Glomerular endothelial cell (primary cell): ENCODE measurements at places on chromosomes 6 and 20. TPM values are rescaled to one million over a fixed set of nuclear protein-coding genes. Genes with fewer than 3 reads are reported as not detected.

PGC gene
- not detected in 2 replicates for total RNA-seq

DNA sequence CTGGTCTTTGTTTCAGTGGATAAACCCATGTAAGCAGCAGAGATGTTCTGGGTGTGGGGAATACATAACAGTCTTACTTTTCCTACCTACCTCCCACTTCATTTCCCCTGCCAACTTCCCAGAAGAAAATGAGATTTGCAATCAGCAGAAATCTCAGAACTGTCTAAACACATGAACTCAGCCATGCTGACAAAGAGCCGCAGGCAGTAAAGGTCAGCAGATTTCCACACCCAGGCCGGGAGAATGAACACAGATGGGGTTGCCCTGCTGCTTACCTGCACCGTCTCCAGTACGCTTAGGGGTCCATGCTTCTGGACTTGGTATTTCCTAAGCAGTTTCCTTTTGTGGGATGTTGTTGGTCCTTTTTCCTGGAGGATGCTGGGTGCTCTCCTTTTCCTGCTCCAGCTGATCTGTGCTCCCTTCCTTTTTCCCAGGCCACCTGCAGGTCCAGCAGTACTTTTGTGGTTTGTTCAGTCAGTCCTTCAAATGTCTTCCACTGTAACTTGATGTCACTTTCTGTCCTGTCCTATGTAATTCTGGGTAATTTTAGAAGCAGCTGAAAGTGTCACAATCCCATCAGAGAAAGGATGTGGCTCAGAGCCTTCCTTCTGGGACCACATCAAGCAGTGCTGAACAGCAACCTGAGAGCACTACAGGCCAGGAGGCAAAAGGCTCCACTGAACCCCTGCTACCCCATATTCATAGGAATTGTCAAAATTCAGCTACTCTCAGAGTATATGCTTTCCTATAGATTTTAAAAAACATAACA, 129.0 kb downstream of the CEP57L1 start:
- no peak for DNase-seq

GRCh38 chr6:162857326-162857725, 129.6 kb downstream of the PACRG start:
- no peak for DNase-seq

GRCh38 chr6:98041056-98041455, 758.0 kb upstream of the MMS22L start:
- no peak for DNase-seq

NCOA3 gene
- total RNA-seq = 28.4 and 30.2 TPM in 2 replicates

- DNase-seq = no peak
These were observed 241.8 kb downstream of the ALDH8A1 start for GRCh38 chr6:134708079-134708478.

SOX18 gene
- total RNA-seq = 31.8 and 102 TPM in 2 replicates

DDX43 gene
- 1.2 TPM in 1 of 2 replicates, not detected in the other for total RNA-seq

DNA sequence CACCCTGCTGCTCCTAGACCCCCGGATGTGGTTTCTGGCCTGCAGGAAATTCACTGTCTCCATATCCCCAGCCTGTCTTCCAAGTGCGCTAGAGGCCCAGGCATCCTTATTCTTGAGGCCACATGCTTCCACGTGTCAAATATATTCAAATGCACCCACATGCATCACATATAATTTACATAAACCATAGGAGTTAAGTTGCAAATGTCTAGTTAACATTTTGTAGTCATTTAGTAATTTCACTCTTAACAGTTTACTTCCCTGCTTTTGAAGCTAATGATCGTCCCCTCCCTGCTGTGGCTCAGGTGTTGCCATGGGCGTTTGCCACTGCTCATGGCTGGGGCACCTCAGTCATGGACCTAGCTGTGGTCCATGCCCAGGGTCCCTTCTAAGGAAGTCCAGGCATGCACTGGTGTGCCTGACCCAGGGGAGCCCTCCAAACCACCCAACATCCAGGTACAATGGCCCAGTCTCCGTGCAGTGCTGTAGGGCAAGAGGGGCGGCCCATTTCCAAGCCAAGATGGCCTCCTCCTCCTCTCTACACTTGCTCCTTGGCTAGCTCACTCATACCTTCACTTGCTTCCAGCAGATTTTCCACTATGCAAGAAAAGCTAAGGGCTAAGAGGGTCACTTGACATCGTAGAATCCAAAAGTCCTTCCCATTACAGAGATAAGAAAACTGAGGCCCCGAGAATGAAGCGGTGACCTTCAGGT, 42.4 kb downstream of the FGD2 start:
- no peak for DNase-seq

- no peak for DNase-seq
These were observed 5.4 kb downstream of the TRIM26 start for GRCh38 chr6:30207619-30208295.

DNA sequence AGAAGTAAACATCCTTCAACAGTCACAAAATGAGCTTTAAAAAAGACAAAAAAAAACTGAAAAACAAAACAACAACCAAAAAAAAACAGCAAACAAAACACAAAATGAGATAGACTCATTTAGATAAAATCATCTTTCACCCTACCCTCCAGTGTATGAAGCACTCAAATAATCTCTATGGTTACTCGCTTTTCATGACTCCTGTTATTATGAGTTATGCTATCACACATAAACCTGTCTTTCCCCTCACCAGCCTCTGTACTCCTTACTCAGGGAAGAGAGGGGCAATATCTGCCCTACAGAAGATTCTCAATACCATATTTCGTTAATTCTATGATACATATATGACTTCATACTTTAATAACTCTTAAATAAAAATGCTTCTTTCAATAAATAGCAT, 158.2 kb downstream of the TPBG start:
- DNase-seq = no peak

- DNase-seq = no peak
These were observed 308.1 kb downstream of the CDH26 start for GRCh38 chr20:60266177-60266823.
